ENCODE measurements at places on chromosomes 12 and 14.
A peak's percentile ranks its signal among the peaks of the same experiment; 100 is the strongest.

GRCh38 chr12:56274299-56274698 is 7.6 kb downstream of the COQ10A start:
- DNase-seq, result no peak

DNA sequence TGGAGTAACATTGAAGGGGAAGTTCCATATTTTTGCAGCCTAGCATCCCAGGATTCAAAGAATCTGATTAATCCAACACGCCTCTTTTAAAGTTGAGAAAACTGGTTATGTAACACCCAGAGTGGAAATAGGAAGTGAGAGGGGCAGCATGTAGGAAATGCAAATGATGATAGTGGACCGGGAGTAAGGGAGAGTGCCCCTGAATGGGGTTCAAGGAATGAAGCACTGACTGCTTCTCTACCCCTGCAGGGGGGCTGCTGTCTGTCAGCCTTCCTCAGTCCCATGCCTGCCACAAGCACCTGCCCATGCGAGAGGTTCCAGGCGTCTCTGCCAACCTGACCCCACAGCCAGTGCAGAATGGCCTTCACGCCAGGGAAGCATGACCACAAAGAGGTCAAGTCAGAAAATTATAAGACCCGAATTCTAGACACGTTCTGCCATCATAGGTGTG is 126.5 kb upstream of the CCND2 start:
- DNase-seq, result no peak

GRCh38 chr12:111842556-111843396 is 748 bp downstream of the MAPKAPK5 start:
- peak; percentile 34 for DNase-seq

DNA sequence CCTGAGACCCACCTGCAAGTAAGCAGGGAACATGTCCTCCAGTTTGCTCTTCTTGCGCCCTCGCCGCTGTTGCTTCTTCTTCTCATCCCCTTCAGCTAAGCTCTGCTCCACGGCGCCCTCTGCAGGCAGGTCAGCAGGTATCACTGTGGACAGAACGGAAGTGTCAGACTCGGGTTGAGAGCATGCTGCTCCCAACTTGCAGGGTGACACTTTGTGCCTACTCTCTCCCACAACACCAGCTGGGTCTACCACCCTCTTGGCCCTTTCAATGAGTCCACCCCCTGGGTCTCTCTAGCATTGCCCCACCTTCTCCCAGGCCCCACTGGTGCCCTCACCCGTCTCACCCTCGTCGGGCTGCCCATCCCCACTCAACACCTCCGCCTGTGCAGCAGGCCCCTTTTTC is 16.7 kb downstream of the KMT2D start:
- peak; percentile 35 for DNase-seq

DNA sequence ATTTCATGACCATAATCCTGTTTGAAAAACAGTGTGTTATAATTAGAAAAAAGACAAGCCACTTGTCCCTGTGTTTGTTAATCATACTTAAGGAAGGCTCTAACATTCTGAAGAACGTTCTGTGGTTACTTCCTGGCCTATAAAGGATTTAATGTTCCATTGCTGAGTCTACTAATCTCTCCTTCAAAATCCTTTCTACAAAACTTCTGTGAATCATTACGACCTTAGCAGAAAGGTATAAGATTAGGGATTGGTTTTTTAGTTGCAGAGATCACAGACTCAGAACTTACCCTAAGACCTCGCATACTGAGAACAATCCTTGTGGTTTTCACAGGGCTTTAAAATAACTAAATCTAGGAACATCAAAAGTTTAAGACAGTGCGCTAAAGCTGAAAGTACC is 48.3 kb downstream of the TMCC3 start:
- no peak for DNase-seq

- no peak for DNase-seq
Measured at GRCh38 chr14:53330441-53330840, 177.3 kb upstream of the DDHD1 start.

DNA sequence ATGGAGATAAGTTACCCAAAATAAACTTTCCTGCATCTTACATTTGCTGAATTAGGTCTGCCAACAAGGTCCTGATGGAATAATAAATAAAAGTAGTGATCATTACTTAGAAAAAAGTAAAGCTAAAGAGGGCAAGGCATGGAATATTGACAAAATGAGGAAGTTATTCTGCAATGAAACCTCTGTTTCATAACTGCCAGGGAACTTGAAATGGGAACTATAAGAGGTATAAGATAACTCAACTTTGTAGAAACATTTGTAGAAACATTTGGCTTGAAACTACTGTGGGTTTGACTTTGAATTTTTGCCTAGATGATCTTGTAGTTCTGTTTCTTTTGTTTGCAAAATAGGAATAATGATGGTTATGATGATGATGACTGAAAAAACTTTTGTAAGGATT is 18.7 kb upstream of the YBX3 start:
- DNase-seq, result no peak

- no peak for DNase-seq
Measured at GRCh38 chr12:12528361-12529270, 34.0 kb downstream of the DUSP16 start.

DNA sequence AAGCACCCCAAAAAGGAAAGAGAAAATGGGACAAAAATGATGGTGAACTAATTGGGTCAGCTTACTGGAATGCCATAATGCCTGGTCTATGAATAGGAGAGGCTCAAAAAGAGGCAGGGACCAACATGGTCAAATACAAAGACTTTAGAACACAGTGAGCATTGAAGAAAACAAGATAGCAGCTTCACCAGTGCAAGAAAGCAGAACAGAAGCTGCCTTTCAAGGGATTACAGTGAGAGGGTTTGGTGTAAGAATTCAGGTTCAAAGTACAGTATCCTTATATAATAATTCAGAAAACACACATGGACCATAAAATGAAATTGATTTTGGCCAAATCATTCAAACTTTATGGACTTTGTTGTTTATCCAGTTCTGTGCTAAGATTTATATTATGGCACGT is 162.1 kb downstream of the NAV3 start:
- DNase-seq, result no peak
